Activated CD4-positive, alpha-beta T cell treated with anti-CD3 and anti-CD28 coated beads for 24 hours (primary cell): ENCODE measurements at places on chromosomes 7 and 10.

- DNase-seq = no peak
These were observed 133.3 kb downstream of the MPP7 start for GRCh38 chr10:28169525-28169924.

DNA sequence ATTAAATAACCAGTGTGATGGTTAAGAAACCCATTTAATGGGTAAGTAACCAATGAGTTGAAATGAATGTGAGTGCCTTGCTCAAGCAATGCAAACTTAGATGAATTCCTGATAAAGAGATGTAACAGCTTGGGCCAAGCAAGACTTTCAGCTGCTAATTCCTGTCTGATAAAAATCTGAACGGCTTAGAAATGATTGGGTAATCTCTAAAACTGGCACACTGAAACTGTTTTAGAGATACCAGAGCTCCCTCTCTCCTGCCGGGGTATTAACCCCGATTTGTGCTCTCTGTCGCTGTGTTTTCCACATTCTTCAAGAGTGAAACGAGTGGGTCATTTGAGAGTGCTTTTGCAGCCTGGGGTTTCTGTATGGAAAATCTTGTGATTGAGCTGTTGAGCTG lies 534.9 kb upstream of the GALNT17 start:
- DNase-seq = no peak

GRCh38 chr10:74822101-74822500 lies 4.3 kb upstream of the KAT6B start:
- no peak for DNase-seq

GRCh38 chr7:16921644-16922257 lies 40.0 kb upstream of the AGR3 start:
- no peak for DNase-seq

GRCh38 chr7:105674200-105674920 lies 93.1 kb upstream of the EFCAB10 start:
- no peak for DNase-seq

GRCh38 chr10:3071405-3072198 lies 4.3 kb downstream of the PFKP start:
- no peak for DNase-seq

- DNase-seq = no peak
These were observed 230.2 kb upstream of the HPS1 start for GRCh38 chr10:98676895-98677294.

DNA sequence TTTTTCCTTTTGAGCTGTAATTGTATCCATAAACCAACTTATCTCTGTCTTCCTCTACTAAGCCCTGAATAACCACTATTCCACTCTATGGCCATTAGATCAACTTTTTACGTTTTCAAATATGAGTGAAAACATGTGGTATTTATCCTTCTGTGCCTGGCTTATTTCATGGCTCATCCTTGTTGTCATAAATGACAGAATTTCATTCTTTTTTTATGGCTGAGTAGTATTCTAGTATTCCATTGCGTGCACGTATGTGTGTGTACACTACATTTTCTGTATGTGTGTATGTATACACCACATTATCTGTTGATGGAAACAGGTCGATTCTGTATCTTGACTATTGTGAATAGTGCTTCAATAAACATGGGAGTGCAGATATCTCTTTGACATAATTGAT lies 11.1 kb downstream of the CDK1 start:
- no peak for DNase-seq

GRCh38 chr10:20897146-20897825 lies at the start of gene NEBL:
Gene NEBL, minus strand, starts transcription at chr10:20897311. Its CDS starts 106 bp downstream, at chr10:20897205.
- DNase-seq = no peak

DNA sequence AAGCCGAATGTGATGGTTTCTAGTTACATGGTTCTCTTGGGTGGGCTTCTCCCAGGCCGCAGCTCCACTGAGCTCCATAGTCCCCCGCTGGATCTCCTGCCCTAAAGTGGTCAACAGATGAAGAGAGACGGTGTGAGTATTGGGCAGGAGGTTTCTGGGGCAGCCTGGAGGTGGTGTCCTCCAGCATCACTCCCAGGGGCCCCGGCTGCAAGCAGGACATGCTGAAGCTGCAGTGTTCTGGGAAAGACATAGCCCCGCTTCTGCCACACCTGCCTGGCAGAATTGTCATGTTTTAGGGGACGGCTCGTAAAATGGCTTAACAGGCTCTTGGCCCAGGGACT lies 40.4 kb downstream of the CALML3 start:
- no peak for DNase-seq
